ENCODE measurements at places on chromosomes 3 and 15.

DNA sequence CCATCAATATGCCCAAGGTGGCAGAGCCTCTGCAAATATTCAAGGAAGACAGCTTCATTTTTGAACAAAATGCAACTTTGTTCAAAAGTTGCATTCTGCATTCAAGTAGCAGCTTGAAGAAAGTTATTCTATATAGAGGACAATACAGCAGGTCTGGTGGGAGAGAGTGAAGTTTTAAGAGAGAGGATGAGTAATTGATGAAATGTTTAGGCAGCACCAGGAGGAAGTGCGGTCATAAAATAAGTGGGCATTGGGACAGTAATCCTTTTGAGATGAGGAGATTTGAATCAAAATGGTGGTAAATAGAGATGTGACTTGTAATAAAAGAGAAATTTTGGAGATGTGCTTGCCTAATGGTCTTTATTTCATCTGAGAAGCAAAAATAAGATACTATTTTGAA is 607.3 kb upstream of the ZNF385D start:
- no peak for DNase-seq

GRCh38 chr3:42518800-42519567 is 16.5 kb downstream of the VIPR1 start:
- DNase-seq = no peak

- no peak for DNase-seq
These were observed 931.9 kb downstream of the IGSF11 start for GRCh38 chr3:118102737-118103136.

- no peak for DNase-seq
These were observed 202.7 kb upstream of the KBTBD8 start for GRCh38 chr3:66795365-66795764.

DNA sequence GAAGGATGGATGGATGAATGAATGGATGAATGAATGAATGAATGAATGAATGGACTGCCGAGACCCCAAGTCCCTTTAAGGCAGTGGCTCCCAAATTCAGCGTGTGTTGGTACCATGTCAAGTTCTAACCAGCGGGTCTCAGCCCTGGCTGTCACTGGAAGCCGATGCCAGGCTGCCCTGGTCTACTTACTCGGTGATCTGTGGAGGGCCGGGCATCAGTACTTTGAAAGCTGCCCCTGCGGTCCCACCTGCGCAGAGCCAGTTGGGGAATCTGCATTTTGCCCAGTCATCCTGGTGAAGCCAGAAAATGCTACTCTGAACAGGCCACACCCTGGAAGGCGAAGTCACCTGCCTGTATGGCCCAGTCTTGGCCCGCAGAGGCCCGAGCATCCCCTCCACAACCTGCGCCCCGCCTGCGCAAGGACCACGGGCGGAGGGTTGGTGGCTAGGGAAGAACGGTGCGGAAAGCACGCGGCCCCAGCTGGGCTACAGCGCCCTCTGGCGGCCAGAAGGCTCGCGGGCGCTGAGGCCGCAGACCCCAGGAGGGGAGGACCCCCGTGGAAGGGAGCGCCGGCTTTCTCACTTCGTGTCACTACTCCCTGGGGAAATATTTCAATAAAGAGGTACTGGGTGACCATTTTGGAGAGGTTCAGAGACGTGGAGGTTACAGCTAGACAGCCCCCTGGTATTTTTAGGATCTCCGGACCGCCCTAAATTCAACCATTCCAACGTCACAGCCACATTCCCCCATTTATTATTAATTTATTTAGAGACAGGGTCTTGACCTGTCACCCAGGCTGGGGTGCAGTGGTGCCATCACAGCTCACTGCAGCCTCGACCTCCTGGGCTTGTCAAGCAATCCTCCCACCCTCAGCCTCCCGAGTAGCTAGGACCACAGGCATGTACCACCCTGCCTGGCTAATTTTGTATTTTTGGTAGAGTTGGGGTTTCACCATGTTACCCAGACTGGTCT is 34.9 kb downstream of the PRKCD start:
- peak; percentile 13 for DNase-seq

DNA sequence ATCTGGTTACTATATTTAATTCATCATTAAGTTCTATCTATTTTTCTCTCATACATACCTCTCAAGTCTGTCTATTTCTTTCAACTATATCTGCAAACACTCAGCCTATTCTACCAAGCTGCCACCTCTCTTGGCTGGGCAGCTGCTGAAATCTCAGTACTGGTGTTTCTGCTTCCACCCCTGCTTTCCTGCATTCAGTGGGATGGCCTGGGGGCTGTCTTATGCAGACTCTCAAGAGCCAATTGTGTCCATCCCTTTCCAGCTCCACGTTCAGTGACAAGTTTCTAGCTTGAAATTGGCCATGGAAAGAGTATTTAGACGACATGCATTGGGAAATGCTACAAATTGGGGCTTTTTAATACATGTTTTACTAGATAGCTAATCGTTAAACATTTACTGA is 378.4 kb upstream of the DPPA4 start:
- no peak for DNase-seq

- no peak for DNase-seq
These were observed 778.5 kb downstream of the NTRK3 start for GRCh38 chr15:87477737-87478686.

GRCh38 chr3:52891164-52891563 is 6.2 kb downstream of the STIMATE start:
- DNase-seq = no peak

DNA sequence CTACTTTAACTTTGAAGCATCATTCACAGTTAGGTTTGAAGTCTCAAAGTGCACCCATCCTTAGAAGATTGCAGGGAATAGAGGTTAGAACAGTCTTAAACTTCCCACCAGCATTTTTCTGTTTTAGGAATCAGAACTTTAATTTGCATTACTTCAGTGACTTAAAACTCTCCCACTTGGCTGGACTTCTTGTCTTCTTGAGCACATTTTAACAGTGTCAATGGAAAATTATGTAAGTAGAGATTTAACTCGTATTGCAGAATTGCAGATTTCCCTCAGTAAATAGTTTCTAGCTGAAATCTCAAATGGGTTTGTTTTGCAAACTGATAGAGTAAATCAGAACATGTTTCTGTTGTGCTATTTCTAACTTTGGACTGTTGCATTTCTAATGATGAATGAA is 369.6 kb downstream of the OTOL1 start:
- no peak for DNase-seq

DNA sequence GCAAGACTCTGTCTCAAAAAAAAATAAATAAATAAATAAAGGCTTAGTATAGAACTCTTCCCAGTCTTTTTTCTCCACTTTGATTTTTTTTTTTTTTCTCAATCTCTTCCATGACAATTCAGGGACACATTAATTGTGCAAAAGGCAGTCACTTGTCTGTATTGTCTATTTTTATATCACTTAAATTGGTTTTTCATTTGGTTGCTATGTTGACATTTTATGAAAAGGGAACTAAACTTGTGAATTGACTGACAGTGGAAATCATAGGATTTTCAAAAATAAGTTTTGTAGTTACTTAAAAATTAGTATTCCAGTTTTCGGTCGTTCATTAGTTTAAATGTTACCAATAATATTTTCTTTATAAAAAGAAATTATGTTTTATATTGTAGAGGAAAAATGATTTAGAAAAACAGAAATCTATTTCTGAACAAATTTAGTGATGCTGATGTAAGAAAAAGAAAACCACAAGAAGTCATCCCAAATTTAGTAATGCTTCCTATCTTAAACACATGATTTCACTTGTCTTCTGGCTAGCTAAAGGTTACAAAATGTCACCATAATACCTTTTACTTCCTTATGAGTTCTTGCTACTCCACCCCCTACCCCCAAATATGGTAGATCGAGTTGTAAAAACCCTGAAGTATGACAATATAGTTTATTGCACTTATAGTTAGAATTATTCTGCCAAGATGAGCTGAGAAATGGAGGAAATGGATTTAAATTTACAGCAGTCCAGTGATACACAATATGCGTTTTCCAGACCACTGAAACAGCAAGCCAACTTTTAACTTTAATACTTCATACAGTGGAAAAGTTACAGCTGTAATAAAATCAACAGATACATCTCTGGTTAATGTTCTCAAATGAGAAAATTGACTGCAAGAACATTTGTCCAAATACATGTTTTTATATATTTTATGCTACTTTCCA is 37.0 kb downstream of the PPARG start:
- no peak for DNase-seq

- no peak for DNase-seq
These were observed 74.6 kb downstream of the ZBTB20 start for GRCh38 chr3:115072265-115073021.

DNA sequence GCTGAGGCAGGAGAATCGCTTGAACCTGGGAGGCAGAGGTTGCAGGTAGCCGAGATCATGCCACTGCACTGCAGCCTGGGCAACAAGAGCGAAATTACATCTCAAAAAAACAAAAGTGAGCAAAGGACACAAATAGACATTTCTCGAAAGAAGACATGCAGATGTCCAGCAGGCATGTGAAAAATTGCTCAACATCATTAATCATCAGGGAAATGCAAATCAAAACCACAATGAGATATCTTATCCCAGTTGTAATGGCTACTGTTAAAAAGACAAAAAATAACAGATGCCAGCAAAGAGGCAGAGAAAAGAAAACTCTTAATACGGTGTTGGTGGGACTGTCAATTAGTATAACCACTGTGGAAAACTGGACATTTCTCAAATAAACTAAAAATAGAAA is 20.9 kb downstream of the ASB7 start:
- DNase-seq = no peak

DNA sequence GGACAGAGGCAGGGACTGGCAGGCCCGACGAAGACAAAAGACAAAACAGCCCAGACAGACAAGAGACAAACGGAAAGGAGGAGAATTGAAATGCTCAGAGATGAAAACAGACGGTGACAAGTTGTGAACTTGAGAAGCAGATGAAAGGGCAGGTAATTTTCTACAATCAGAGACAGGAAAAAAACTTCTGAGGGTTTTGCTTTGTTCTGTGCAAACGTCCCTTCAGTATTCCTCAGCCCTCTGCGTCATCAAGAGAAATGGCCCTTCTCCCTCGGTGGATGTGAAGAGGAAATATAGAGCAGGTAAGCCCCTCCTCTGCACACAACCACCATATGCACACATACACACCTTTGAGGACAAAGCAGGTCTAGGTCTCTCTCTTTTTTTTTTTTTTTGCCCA is 206.6 kb downstream of the UACA start:
- DNase-seq = no peak

DNA sequence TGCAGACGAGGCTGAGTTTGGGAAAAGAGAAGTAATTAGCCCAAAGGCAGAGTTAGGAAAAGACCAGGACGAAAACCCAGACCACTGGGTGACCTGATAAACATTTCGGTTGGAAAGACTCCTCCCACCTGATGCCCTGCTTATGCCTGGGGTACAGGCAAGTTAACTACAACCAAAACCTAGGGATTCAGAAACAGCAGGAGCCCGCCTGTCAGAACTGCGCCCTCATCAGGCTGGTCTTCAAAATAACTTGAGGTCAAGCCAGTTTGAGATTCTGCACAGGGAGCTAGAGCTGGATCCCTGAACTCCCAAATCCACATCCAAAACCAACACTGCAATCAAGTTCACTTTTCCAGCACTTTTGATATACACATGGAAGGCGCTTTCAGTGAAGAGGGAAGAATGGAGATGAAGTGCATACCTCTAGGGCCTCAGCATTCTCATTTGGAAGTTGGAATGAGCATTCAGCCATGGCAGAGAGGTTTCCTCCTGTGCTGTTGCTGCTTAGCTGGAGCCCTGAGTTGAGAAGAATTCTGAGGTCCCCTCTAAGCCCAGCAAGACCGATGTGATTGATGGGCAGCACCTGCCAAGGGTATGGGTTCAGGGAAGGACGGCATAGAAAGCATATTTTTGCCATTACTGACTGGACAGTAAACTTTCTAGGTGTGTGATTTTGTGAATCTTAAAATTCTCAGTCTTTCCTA is 11.6 kb downstream of the TSEN2 start:
- DNase-seq = no peak

DNA sequence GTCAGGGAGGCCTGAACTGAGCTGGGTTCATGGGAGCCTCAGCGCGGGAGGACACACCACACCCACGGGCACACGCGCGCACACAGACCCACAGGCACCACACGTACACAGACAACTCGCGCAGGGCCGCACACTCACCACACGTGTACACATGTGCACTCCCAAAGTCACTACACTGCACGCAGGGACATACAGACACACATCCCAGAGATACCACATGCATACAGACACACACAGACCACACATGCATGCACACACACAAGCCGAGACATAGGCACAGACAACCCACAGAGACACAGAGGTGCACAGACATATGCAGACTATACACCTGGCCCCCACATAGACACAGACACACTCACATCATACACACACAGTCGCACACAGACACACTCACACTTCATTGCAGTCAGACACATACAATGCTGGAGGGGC is 1.1 kb upstream of the MGLL start:
- no peak for DNase-seq

GRCh38 chr3:126118591-126118990 is 34.7 kb upstream of the SLC41A3 start:
- no peak for DNase-seq

GRCh38 chr3:56988458-56989168 is 71.9 kb upstream of the SPATA12 start:
- peak; percentile 55 for DNase-seq

- DNase-seq = no peak
These were observed 169.5 kb downstream of the PLD1 start for GRCh38 chr3:171640520-171641412.

GRCh38 chr3:71831599-71831998 is 46.7 kb upstream of the PROK2 start:
- no peak for DNase-seq
